Large intestine (tissue), 12 donors: ENCODE measurements at places on chromosomes 5 and 9. TPM values are rescaled to one million over a fixed set of nuclear protein-coding genes. Genes with fewer than 3 reads are reported as not detected.

PLPPR1 gene
- polyA plus RNA-seq = 0.87 TPM

GRCh38 chr9:76181020-76181641 lies 213.1 kb downstream of the RFK start:
- peak; percentile 37 for DNase-seq

BTNL3 gene
- 158 TPM for polyA plus RNA-seq

DNA sequence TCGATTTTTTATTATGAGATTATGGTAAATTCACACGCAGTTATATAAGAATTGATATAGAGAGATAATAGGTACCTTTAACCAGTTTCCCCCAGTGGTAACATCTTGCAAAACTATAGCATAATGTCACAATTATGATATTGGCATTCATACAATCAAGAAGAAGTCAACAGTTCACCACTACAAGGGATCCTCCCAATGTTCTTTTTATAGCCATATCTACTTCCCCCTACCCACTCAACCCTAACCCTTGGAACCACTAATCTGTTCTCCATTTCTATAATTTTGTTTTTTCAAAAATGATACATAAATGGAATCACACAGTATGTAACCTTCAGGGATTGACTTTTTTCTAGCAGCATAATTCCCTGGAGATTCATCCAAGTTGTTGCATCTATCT lies 9.8 kb downstream of the ACTL7B start:
- DNase-seq = no peak

DNA sequence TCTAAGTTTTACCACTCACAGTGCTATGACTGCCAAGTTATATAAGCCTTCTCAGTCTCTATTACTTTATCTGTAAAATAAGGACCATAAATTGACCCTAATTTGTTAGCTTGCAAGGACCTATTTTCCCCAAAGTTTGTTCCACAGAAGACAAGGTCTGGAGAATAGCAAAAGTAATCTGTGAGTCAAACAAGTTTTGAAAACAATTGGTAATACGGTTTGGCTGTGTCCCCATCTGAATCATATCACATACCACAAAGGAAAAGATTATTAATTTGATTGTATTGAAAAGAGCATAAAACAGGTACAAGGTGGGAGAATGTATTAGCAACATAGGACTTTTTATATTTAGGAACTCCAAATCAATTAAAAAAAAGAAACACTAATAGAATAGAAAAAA lies 124.0 kb upstream of the TARS1 start:
- DNase-seq = no peak

GRCh38 chr5:147309621-147310020 lies 74.8 kb downstream of the STK32A start:
- DNase-seq = no peak

SUSD1 gene
- 28.4 TPM for polyA plus RNA-seq
